ENCODE measurements at places on chromosomes 11 and 22.

DNA sequence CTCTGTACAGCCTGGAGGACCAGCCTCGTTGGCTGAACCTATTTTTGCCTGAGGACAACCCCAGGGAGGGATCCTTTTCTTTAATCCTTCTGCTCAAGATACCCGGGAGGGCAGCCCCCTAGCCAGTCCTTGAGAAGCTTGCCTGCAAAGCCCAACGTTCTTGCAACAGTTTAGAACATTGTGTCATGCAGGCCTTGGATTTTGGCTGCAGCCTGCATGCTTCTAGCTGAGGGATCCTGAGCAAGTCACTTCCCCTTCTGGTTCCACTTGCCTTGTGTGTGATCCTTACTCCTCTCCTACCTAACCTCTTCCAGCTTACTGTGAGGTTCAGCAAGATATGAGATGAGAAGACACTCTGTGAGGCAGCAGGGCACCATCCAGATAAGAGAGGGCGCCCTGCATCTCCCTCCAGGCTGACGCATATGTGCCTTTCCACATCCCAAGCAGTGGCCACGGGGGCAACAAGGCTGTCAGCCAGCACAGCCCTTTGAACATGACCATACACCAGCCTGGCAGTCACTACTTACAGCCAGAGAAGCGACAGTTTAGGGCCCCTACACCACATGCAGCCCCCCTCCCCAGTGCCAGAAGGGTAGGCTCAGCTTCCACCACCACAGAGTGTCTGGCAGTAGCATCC is 76.1 kb downstream of the C11orf58 start:
- DNase-seq = no peak

DNA sequence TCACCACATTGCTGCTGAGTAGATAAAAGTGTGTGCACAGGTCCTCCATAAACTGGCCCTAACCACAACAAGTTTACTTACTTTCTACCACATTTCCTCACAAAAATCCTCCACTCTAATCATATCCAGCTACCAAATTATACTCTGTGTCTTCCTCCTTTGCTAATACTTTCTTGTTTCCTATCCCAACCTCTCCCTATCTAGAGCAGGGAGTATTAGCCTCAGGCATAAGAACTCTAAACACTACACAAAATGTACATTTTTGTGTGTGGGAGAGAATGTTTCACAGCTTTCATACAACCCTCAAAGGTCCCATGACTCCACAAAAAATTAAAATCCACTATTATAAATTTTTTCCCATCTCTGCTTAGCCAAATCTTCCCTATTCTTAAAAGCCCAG is 72.4 kb downstream of the ATG16L2 start:
- DNase-seq = no peak

DNA sequence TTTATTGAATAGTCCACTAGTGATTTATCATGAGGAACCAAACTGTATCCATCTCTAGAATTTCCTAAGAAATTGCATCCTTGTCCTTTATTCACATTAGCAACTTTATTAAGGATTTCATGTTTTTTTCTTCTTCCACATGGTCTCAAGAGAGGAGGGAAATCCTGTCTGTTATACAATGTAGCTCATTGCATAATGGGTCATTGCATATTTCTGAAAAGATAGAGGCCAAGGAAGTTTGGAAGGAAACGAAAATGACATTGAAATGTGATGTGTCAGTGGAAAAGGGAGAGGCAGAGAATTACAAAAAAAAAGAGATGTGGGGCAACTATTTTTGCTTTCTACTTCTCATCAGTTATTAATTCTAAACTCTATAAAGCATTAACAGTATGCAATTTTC is 353.1 kb downstream of the METTL15 start:
- DNase-seq = no peak

DNA sequence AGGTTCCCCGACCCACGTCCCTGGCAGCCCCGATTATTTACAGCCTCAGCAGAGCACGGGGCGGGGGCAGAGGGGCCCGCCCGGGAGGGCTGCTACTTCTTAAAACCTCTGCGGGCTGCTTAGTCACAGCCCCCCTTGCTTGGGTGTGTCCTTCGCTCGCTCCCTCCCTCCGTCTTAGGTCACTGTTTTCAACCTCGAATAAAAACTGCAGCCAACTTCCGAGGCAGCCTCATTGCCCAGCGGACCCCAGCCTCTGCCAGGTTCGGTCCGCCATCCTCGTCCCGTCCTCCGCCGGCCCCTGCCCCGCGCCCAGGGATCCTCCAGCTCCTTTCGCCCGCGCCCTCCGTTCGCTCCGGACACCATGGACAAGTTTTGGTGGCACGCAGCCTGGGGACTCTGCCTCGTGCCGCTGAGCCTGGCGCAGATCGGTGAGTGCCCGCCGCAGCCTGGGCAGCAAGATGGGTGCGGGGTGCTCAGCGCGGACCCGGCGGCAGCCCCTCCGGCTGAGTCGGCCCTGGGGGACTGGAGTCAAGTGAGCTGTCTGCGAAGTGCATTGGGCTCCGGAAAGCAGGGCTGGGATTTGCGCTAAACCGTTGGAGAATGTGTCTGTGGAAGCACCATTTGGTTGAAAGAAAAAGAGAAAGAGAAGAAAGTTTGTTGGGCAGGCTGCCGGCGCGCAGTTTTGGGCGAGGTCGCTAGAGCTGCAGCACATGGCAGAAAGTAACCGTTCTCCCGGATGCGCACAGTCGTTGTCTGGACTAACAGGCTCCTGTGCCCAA is at the start of gene CD44:
TSS of gene CD44 (plus strand) at position 229 of the 779 bp plus-strand sequence. CDS start at position 362, 133 bp downstream.
- DNase-seq = no peak

DNA sequence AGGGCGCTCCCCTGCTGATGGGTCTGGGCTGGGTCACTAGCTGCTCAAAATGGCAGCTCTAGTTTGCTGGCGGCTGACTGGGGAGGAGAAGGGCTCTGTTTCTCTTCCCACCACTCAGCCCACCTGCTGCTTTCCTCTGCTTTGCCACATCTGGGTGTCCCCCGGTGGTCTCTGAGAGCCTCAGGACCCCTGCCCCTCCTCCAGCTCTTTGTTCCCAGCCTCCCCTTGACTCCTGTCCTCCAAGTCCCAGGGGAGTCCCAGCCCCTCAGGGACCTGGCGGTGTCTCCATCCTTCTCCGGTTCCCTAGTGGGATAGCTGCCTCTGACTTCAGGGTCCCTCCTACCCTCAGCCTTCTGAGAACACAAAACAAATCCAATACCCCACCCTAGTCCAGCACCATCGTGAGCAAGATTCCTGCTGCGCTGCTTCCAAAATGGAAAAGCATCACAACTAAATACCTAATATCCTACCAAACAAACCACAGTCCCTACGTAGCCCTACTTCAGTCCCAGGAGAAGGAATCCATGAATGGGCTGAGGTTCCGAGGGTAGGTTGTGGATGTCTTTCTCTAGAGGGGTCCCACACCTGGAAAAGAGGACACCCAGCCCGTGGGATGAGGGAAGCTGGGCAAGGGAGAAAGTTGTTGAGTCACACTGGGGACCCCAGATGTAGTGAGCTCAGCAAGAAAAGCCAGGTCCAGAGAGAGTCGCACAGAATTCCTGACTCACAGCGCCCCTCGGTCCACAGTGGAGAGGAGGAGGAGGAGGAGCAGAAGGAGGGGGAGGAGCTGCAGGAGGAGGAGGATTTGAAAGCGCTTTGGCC is 45.0 kb upstream of the NNMT start:
- no peak for DNase-seq

- no peak for DNase-seq
These were observed 489.3 kb downstream of the NTM start for GRCh38 chr11:131859538-131860210.

GRCh38 chr11:71176812-71177211 is 75.6 kb downstream of the SHANK2 start:
- no peak for DNase-seq

GRCh38 chr11:61776561-61777075 is 15.8 kb downstream of the TMEM258 start:
- peak; percentile 68 for DNase-seq

- peak; percentile 58 for DNase-seq
These were observed 533.9 kb upstream of the CCDC90B start for GRCh38 chr11:83819931-83820549.

DNA sequence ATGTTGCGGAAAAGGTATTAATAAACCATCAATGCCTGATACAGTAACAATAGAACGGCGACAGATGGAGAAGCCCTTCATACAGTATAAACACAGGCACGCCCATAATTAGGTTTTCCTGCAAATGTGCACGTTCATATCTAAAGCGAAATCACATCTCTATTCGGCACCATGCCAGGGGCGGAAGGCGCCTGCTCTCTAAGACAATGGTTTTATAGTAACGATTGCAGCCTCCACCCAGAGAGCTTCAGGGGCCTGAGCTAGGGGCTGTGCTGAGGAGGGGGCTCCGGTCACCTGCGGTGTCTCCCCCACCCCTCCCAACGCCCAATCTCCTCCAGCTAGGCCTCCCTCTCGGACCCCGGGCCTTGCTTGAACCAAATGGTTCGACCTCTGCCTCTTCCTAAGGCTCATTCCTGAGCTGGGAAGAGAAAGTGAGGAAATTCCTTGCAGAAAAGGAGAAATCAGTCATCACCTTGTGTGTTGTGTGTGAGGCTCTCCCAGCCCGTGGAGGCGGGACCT is 9.6 kb downstream of the KRTAP5-5 start:
- no peak for DNase-seq

DNA sequence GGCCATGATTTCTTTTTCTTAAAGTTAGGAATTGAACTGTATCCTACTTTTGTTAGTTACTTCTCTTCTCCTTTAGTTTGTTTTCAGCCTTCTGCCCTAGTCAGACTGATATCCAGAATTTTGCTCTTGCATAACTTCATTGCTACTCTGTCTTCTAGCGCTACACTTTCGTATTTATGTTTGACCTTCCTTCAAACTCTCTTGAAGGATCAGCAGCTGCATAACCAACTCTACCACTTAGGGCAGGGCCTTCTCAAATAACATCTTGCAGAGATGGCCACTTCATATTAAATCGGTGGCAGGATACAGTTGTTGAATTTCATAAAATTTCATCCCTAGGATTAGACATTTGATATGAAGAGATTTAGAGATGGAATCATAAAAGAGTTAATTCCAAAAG is 43.9 kb downstream of the KDM2A start:
- no peak for DNase-seq

GRCh38 chr11:14764579-14765527 is 121.2 kb downstream of the PDE3B start:
- no peak for DNase-seq

- DNase-seq = peak; percentile 82
These were observed 104.5 kb upstream of the RAG2 start for GRCh38 chr11:36702330-36703054.

- DNase-seq = no peak
These were observed 73.4 kb upstream of the WT1 start for GRCh38 chr11:32508780-32509179.

DNA sequence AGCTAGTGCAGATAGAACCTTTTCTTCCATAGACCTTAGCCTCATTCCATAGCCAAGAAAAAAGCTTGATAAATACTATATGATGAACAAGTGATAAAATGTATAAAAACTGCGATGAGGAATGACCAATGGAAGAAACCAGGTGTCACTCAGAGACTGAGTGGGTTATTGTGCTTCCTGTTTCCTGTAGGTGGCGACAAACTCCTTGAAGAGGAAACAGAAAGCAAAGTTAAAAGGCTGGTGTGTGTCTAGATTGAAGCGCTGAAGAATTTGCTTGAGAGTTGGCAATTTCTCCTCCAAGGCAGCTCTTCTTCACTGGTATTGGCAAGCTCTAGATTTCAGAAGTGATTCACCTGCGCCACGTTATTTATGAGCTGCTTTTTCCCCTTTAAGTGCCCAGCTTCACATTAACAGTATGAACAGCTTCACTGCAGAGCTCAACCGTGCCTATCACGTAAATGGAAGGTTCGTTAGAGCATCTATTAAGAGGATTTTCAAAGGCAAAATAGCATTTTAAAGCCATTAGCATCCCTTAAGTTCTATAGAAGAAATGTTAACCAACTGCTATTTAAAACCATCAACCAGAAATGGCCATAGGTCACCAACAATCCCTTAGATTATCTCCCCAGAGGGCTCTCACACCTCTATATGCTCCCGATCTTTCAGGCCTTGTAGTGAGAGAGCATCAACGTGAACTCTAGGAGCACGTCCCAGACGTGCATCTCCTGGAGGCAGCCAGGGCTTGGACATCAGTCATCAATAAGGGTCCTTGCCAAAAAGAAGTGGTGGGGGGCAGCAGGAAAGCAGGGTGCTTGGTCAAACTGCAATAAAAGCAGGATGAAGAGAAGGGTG is 179.4 kb downstream of the CADM1 start:
- DNase-seq = peak; percentile 50

- no peak for DNase-seq
These were observed 65.0 kb downstream of the EFCAB6 start for GRCh38 chr22:43747058-43747457.

DNA sequence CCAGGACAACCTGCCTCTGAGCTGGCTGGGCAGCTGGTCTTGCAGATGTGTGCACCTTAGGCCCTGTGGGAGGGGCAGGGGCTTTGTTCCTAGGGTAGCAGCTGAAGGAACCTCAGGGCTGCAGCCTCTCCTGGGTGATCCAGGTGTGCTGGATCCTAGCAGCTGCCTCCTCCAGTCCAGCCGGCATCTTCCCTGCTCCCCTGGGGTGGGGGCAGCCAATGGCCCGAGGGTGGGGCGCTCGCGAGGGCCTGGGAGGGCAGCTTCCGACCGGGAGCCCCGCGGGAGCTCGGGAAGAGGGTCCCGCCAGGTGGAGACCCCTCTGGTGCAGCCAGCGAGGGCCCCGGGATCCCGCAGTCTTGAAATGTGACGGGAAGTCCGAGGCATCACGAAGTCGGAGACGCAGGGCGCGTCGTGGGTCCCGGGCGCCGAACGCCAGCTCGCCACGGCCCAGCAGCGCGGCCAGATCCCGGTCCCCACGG is 1.7 kb downstream of the IFITM1 start:
- no peak for DNase-seq

Measured in putamen (tissue), 1 donor.